Activated CD4-positive, alpha-beta T cell treated with anti-CD3 and anti-CD28 coated beads, Interleukin-2, amount 10 ng/mL, durations not matched to agents 7 days and 5 days (primary cell): ENCODE measurements at places on chromosomes 2 and 18.
A peak's percentile ranks its signal among the peaks of the same experiment; 100 is the strongest.

GRCh38 chr2:2889646-2890045, 488.0 kb downstream of the EIPR1 start:
- DNase-seq, result no peak

- DNase-seq, result no peak
These were observed 265.6 kb downstream of the TMX3 start for GRCh38 chr18:68449292-68449691.

DNA sequence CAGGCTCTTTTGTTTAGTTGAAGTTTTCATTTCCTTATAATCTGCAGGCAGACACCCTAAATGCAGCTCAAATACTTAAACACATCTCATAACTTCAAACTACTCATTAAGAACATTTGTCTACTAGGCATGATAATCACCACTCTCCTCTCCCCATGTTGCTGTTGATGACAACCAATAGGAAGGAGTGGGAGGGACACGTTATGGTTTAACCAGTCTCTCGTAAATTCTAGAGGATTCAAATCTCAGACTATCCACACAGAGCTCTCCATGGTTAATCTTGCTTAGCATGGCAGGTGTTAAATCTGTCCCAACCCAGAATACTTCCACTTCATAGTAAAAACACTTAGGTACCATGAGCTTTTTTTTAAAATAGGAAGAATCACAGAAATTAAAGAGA, 127.4 kb upstream of the AQP4 start:
- no peak for DNase-seq

DNA sequence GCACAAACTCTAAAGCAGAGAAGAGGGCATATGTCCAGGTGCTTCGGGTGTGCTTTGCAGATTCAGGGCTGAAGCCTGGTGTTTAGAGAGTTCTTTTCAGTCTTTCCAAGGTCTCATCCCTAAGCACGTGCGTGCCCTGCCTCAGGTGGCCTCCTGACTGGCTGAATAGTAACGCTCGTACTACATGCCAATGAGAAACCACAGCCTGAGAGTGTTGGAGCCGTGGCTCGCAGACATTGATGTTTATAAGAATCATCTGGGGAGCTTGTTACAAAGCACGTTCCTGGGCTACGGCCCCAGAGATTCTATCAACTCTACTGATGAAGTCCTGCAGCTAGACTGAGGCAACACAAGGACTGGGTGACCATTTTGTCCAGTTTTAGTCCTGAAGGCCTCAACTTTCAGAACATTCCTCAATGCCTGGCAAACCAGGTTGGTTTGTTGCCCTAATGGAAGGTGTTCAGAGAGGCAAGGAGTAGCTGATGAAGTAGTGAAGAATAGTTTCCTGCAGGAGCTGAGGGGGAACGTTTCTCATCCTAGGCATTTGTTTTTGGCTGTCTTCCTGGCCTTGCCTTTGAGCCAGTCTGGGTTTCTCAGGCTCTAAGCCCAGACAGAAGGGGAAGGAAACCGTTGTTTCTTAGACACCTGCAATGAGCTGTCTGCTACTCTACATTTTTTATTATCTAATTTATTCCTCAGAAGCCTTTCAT, 31.5 kb upstream of the HAAO start:
- no peak for DNase-seq

DNA sequence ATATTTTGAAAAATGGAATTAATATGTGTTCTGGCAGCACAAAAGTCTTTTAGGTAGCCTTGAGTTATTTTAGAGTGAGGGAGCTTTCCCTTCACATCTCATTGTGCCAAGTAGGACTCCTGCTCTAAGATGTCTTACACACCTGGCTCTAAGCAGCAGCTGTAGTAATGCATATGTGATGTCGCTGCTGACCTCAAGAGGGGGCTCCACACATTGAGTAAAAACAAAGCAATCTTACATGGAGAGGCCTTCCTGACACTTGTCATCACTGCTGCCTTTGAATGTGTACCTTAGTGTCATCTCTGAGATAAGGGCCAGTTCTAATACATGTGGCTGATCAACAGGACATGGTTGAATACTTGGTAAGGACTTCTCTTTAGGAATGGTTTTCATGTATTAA, 75.8 kb downstream of the ACTR3 start:
- DNase-seq, result peak; percentile 24

- DNase-seq, result no peak
These were observed 142.1 kb upstream of the PKDCC start for GRCh38 chr2:41905597-41906337.

GRCh38 chr18:34775461-34775860, 65.4 kb downstream of the DTNA start:
- DNase-seq, result no peak

DNA sequence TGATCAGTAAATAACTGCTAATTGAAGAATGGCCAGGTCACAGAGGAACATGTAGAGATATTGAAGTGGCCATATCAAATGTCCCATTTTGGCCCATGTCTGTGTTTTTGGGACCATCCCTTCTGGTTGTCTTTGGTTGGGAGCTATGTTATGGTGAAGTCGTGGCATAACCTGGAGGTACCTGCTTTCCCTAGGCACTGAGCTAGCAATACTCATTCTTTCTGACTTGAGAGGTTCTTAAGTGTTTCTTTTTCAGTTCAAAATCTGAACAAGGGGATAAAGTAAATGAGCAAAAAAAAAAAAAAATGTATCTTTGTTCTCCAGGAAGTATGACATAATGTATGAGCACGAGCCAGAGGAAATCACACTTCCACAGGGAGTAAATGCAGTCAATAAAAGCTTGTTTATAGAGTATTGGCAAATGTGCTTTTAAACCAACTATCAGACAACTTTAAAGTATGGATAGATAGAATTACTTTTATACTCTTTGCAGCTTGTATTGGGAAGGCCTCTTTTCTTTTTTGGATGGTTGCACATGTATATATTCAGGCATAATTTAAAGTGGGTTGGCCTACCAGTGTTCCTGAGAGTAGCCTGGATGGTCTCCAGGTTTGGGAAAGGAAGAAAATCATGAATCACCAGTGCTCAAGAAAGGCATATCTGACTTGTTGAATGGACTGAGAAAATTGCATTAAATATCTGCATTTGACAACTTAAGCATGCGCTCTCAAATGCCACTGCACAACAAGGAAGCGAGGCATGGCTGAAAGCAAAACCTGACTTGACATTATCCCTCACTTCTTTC, 125.0 kb downstream of the SPHKAP start:
- no peak for DNase-seq

DNA sequence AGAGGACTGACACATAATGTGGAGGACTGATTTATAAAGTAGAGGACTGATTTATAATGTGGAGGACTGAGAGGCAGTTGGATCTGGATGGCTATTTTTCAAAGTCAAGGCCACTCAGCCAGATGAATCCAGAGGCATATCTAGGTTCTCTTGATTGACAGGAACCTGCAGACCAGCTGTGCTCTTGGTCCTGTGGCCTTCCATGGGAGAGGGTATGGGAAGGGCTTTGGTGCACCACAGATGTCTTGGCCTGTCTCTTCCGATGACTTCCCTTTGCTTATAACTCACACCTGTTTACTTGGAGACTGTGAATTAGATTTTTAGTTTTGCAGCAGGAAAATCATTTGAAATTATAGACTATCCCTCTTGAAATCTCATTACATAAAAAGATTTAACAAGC, 32.3 kb downstream of the AGAP1 start:
- no peak for DNase-seq

DNA sequence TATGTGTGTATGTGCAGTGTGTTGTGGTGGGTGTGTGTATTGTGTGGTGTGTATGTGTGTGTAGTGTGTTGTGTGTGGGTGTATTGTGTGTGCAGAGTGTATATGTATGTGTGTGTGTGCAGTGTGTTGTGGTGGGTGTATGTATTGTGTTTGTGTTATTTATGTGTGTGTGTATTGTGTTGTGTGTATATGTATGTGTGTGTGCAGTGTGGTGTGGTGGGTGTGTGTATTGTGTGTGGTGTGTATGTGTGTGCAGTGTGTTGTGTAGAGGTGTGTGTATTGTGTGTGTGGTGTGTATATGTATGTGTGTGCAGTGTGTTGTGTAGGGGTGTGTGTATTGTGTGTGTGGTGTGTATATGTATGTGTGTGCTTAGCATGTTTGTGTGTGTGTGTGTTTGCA, 24.3 kb downstream of the ACKR3 start:
- no peak for DNase-seq

GRCh38 chr2:173436088-173436487, 81.4 kb downstream of the CDCA7 start:
- DNase-seq, result no peak
